Suppressor macrophage treated with lipopolysaccharide for 4 hours (primary cell): ENCODE measurements at places on chromosomes 13 and 19.
A peak's percentile ranks its signal among the peaks of the same experiment; 100 is the strongest.

DNA sequence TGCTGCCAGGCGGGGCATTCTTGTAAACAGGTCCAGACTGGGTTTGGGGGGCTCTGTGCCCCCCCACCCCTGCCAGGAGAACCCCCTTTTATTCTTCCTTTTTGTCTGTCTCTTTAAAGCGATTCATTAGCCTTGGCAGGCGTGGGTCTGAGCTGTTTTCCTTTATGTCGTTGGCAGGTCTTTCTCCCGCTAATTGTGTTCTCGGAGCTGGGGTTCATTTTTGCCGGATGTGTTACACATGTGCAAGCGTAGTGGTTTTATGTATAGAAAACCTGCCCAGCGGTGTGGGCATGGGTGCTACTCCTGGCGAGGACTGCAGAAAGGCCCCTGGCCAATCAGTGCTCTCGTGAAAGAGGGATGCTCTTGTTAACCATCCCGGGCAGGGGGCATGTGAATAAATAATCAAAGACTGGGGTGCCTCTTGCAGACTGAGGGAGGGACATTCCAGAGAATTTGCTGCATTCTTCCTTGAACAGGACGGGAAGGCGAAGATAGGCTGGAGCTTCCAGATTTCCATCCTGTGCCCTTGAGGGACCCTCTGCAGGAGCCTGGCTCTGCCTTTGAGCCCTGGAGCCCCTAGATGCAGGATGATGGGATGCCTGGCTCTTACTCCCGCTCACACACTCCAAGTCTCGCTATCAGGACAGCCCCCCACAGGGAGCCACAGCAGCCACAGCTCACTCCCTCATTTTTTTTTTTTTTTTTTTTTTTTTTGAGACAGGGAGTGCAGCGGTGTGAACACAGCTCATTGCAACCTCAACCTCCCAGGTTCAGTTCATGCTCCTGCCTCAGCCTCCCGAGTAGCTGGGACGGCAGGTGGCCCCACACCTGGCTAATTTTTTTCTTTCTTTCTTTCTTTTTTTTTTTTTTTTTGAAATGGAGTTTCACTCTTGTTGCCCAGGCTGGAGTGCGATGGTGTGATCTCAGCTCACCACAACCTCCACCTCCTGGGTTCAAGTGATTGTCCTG, 14.1 kb downstream of the CARM1 start:
- DNase-seq, result no peak

GRCh38 chr13:110875241-110875640, 39.6 kb downstream of the ANKRD10 start:
- DNase-seq, result peak; percentile 44

- DNase-seq, result no peak
Observed at GRCh38 chr13:51594432-51594831, 10.2 kb downstream of the WDFY2 start.

DNA sequence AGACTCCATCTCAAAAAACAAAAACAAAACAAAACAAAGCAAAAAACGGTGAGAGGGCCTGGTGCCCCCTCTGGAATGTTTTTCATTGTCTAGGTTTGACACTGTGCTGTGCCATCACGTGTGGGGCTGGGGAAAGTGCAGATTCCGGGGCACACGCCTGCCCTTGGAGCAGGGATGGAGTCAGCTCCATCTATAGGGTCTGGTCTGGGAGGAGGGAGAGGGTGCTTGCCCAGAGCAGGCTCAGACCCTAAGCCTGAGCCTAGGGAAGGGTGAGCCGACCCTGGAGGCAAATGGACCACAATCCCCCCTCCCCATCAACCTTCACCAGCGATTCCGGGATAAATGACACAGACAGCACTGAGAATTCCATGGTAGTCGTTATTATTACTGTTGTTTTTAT, 10.9 kb upstream of the ZBTB32 start:
- DNase-seq, result no peak

DNA sequence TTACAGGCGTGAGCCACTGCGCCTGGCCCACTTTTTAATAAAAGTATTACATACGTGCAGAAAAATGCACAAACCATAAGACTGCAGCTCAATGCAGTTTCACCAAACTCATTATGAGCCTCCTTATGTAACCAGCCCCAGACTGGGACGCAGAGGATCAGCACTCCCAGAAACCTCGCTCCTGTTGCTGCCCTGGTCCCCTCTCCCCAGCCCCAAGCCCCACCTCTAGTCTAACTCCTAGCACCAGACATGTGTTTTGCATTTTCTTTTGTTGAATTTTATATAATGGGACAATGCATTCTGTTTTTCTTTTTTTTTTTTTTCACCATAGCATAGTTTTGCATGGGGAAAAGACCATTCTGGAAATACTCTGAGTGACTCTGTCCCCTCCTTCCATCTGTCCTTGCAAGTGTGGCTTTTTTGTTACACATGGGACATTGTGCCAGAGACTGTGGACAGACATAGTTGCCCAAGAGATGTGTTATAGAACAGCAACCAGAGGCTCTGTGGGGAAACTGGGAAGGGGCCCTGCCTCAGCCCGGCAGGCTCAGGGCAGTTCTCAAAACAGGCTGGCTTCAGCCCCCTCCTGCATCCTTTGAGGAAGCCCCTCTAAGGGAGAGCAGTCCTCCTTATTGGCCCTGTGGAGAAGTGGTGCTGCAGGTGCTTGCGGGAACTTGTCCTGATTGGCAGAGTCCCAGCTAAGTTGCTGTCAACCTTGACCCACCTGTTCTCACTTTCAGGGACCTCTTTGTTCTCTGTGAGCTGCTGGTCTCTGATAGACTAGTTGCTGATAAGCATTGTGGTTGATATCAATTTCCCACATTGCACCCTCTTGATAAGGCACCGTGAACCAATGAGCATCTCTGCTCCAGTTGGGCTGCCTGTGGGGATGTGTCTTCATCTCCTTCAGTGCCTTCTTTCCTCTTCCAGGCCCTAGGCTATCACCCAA, 13.8 kb upstream of the OLFM4 start:
- no peak for DNase-seq

GRCh38 chr19:53660584-53660983, 28.8 kb downstream of the DPRX start:
- no peak for DNase-seq

DNA sequence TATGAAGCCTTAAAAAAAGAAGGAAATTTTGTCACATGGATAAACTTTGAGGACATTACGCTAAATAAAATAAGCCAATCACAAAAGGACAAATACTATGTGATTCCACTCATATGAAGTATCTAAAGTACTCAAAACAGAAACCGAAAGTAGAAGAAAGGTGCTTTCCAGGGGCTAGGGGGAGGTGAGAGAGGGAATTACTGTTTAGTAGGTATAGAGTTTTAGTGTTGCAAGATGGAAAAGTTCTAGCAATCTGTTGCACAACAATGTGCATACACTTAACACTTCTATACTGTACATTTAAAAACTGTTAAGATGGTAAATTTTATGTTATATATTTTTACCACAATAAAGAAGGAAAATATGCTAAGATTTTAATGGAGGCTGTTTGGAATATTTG, 83.0 kb downstream of the POLR1D start:
- DNase-seq, result peak; percentile 16

DNA sequence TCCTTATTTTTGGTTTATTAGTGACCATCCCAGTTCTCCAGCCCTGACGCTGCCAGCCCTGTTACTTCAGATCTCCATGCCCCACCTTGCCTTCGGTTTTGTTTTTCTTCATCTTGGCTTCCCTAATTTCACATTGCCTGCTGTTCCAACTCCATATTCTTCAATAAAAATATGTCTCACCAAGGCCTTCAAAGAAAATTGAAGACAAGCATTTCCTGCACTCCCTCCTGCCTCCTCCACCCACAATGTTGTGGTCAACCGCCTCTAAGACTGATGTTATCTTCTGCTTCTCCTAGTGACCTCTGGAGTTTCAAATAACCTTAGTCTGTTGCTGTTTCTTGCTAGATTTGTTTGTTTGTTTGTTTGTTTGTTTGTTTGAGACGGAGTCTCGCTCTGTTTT, 14.6 kb downstream of the PLD3 start:
- DNase-seq, result peak; percentile 78

- no peak for DNase-seq
Observed at GRCh38 chr13:24348797-24349515, 39.6 kb downstream of the C1QTNF9 start.

DNA sequence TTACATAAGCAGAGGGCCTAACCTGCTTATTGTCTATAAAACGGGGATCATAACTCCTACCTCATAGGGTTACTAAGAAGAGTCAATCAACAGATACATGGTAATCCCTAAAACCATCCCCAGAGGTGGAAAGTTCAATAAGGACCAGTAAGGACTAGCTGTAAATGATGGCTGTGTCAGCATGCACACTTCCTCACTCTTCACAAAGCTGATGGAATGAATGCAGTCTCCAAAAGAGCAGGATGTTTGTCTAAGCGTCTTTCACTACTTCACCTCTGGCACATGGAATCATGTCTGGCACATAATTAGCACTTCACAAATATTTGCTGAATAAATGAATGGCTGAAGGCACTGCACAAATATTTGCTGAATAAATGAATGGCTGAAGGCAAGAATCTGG, 134.2 kb downstream of the MIPEP start:
- no peak for DNase-seq

GRCh38 chr19:31338069-31338776, 11.0 kb downstream of the TSHZ3 start:
- peak; percentile 32 for DNase-seq

DNA sequence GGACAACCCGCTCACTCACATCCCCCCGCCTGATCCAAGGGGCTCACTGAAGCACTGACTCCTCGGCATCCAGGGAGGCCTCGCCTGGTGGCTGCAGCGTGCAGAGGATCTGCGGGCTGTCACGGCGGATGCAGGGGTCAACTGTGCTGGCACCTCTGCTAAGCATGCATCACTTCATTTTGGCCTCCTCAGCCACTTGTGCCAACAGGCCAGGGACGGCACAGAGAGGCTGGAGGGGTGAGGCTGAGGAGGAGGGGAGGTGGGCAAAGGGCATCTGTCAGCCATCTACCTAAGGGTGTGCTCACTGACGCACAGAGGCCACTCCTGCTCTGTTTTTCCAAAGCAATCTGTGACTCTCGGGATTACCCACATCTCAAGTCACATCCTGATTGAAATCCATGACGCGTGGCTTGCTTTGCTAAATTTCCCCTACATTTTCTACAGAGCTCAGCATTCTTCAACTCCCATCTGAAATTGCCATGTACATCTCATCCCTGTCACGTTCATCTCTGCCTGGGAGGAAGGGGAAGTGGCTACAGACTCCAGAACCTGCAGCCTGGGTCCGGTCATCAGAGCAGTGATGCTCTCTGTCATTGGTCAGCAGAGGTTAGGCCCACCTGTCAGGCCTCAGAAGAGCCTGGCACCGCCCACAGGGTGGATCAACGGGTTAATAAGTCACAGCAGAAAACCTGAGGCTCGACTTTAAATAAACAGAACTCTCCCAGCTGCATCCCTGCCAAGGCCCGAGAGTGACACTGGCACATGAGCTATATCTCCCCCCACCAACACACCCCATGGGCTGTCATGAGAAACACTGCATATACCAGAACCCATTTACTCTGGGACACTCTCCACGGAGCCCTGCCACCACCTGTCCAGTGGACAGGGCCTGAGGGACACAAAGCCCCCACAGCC, 17.6 kb downstream of the ELL start:
- DNase-seq, result peak; percentile 84

- no peak for DNase-seq
Observed at GRCh38 chr13:93899981-93900380, 579.5 kb downstream of the DCT start.

DNA sequence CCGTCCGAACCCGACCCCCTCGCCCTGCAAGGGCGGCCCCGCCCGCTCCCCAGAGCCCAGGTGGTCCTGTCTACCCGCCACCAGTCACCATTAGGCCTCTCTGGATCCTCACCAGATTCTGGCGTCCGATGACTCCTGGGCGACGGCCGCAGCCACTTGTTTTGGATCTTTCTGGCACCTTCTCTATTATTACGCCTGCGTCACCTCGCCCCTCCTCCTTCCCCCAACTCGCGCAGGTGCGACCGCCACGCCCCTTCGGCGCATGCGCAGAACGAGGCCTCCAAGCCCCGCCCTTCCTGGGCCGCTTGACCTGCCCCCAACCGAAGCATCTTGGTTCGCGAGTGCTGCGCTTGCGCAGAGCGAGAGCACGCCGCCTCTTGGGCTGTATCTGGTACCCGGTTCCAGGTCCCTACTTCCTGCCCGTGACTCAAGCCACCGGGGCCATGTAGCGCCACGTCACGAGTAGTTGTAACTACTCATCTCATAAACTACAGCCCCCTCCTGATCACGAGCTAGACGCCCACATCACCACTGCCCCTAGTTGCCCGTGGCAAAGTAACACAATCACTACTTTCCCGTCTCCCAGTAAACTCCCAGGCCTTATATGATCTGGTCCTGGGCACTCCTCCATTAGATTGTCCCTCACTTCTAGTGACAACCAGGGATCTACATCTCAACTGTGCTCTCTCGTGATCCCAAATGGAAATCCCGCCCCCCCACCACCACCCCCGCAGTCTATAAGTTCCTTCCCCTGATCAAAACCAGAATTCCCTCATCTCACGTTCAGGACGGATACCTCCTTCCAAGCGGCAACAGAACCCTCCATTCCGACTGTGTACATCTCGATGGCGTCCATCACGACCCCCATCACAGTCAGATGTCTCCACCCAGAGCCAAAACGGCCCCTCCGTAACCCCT, at the start of gene DEDD2:
DEDD2 (minus strand) TSS at position 158 of the 918 bp plus-strand sequence. CDS start 670 bp downstream, outside the sequence.
- DNase-seq, result peak; percentile 99

- no peak for DNase-seq
Observed at GRCh38 chr19:291561-292280, 518 bp upstream of the PLPP2 start.

DNA sequence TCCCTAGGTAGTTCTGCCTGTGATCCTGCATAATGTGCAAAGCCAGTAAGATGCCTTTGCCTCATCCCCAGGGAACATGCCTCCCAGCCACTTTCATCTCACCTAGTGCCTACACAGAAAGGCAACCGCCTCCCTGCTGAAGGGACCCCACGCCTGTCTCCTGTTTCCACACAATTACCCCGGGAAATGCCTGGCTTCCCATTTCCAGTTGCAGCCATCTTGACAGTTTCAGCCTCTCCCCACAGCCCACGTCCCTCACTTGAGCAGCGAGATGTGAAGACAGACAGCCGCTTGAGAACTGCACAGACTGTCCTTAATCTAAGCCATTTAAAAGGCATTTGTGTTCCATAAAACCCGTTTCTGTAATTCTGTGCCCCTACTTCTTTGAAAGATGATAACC, 4.7 kb upstream of the UQCRFS1 start:
- DNase-seq, result no peak
